ENCODE measurements at places on chromosomes 6 and 20. TPM values are rescaled to one million over a fixed set of nuclear protein-coding genes. Genes with fewer than 3 reads are reported as not detected.
A peak's percentile ranks its signal among the peaks of the same experiment; 100 is the strongest.

DNA sequence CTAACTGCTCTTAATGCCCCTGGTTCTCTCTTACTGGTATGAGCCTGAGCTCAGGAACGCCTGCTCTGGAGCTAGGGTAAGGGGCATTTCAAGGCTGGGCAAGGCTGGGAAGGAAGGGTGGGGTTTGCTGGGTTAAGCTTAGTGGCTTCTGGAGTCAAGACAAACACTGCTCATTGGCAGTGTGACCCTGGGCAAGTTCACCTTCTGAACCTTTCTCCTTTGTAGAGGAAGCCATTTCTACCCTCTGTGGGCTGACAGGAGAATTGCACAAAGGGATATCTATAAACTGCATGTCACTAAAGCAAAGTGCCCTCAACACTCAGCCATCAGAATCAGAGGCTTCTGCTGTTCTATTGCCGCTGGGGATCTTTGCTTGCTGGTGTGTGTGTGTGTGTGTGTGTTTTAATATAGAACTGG, 20.3 kb upstream of the LRRN4 start:
- DNase-seq: peak; percentile 30

GRCh38 chr6:42565823-42566613, 2.2 kb downstream of the UBR2 start:
- no peak for DNase-seq

DNA sequence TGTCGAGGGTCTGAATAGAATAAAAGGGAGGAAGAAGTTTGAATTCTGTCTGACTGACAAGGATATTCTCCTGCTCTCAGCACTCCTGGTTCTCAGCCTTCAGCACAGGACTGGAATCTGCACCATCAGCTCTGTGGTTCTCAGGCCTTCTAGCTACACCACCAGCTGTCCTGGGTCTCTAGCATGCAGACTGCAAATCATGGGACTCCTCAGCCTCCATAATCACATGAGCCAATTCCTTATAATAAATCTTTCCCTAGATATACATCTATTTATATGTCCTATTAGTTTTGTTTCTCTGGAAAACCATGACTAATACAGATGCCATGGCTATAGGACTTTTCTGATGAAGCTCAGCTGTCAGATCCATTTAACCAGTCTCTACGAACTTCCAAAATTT, 132.8 kb upstream of the ECI2 start:
- no peak for DNase-seq

DNA sequence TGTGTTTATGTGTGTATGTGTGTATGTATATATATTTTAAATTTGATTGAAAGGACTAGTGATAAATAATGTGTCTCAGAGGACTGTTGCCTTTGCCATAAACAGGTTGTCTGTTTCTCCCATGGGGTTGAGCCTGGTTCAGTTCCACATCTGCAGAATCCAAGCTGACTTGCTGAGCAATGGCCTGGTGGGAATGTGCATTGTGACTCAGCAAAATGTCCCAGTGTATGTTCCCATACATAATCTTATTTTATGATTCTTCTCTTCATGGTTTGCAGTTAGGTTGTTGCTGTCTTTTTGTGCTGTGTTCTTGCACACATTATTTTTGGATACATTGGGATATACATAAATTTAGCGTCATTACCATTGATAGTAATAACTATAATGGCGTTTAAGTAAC, 115.6 kb upstream of the SLC24A3 start:
- DNase-seq: no peak

GRCh38 chr6:111993342-111993741, 60.6 kb upstream of the CCN6 start:
- no peak for DNase-seq

- DNase-seq: no peak
Measured at GRCh38 chr6:105458551-105458950, 55.7 kb upstream of the PREP start.

GRCh38 chr20:53426766-53427312, 166.8 kb downstream of the ZNF217 start:
- DNase-seq: no peak

GRCh38 chr6:15042938-15043337, 202.9 kb upstream of the JARID2 start:
- DNase-seq: no peak

- DNase-seq: no peak
Measured at GRCh38 chr20:64100946-64101688, 6.2 kb downstream of the NPBWR2 start.

GRCh38 chr6:87828044-87828443, 126.0 kb upstream of the AKIRIN2 start:
- DNase-seq: no peak

The CCN6 gene
- total RNA-seq: not detected

The DEFB132 gene
- not detected for total RNA-seq

The GRM1 gene
- not detected for total RNA-seq

The EPB41L1 gene
- 48.2 TPM for total RNA-seq

The C20orf202 gene
- not detected for total RNA-seq

The LY6G5C gene
- not detected for total RNA-seq

The SIRT5 gene
- total RNA-seq: 14.8 TPM

The OPRM1 gene
- total RNA-seq: 0.92 TPM

The SEMG1 gene
- total RNA-seq: not detected

The VSTM2L gene
- total RNA-seq: 0.82 TPM

All from tongue (tissue), 3 donors.